ENCODE measurements at places on chromosomes 2 and 18.

GRCh38 chr2:172472446-172473033 is 45.2 kb downstream of the ITGA6 start:
- no peak for DNase-seq

GRCh38 chr2:61645911-61646310 is 107.8 kb upstream of the XPO1 start:
- DNase-seq = no peak

GRCh38 chr18:73733376-73733775 is 414.3 kb downstream of the FBXO15 start:
- DNase-seq = no peak

- DNase-seq = no peak
Measured at GRCh38 chr2:73203055-73203681, 794 bp downstream of the NOTO start.

- no peak for DNase-seq
Measured at GRCh38 chr18:36568487-36568886, 260.3 kb downstream of the TPGS2 start.

DNA sequence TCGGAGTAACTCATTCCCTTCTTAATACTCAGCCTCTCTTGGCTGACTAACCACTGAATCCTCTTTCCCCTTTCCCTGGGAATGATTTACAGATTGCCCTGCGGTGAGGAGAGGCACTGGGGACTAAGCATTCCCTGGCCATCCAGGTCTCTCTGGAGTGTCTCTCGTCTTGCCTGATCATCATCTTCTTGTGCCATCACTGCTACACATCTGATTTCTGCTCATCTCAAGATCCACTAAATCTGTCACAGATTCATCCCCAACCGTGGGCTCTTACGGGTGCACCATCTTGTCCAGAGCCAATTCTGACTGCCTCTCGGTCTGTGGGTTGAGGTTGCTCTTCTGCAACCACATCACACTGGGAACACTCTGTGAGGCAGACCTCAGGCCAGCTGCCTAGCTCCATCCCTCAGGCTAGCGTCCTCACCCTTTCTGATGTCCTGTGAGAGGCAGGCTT is 12.0 kb downstream of the SFTPB start:
- DNase-seq = no peak

DNA sequence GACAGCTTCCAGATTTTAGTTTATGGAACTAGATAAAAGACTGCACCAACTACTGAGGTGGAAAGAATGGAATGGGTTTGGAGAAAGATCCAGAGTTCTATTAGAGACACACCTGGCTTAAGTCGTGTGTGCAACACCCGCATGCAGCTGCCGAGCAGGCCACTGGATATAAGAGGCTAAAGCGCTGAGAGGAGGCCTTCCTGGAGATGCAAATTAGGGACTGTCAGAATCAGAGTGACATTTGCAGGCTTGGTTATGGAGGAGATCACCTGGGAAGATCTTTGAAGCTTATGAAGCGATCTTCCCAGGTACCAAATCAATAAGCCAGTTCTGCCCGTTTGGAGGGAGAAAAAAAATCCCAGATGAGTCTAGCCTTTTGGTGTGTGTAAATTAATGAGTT is 30.4 kb upstream of the KLHL29 start:
- DNase-seq = no peak

DNA sequence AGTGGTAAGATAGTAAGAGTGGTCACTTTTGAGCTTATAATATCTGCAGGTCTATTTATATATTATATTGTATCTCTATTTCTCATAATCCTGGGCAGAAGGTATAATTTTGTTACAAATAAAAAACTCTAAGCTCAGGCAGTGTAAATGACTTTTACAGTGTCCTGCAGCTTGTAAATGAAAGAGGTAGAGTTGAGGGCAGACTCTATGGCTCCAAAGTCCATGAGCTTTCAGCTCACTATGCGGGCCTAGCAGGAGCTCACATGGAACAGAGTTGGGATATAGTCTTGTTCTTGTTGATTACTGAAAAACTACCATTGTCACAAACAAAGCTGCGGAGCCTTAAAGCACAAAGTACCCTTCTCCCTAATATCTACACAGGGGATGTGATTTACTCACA is 361.4 kb downstream of the LNPK start:
- DNase-seq = no peak

GRCh38 chr2:165681841-165682240 is 112.2 kb downstream of the GALNT3 start:
- no peak for DNase-seq

- DNase-seq = no peak
Measured at GRCh38 chr18:74142252-74142651, 5.4 kb downstream of the FBXO15 start.

DNA sequence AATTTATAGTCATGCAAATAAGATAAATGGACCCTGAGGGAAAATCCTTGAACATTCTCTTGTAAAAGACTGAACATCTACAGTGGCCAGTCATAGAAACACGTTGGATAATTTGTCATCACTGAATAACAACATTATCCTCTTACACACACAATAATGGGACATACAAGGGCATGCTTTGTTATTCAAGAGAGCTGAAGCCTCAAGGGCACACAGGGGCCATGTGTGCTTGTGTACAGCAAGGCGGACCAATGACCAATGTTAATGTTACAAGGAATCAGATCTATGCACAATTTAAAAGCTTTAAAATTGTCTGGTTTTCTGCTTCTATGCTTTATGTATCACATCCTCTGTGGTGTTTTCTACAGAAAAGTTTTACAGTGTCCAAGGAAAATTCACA is 23.7 kb downstream of the COL6A3 start:
- DNase-seq = no peak

GRCh38 chr18:51398104-51398503 is 200.6 kb upstream of the MEX3C start:
- DNase-seq = no peak

- DNase-seq = no peak
Measured at GRCh38 chr2:19759880-19760279, 141.9 kb downstream of the TTC32 start.

DNA sequence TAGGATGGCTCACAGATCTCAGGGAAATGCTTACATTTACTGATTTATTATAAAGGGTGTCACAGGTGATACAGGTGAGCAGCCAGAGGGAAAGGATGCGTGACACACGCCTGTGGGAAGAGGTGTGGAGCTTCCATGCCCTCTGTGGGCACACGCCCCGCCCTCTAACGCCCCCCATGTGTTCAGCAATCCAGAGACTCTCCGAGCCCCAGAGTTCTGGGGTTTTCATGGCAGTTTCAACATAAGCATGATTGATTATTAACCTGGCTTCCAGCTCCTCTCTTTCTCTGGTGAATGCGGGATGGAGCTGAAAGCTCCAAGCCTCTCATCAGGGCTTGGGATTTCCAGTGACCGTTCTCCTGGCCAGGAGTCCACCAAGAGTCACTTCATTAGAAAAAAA is 34.3 kb upstream of the ODC1 start:
- DNase-seq = no peak

DNA sequence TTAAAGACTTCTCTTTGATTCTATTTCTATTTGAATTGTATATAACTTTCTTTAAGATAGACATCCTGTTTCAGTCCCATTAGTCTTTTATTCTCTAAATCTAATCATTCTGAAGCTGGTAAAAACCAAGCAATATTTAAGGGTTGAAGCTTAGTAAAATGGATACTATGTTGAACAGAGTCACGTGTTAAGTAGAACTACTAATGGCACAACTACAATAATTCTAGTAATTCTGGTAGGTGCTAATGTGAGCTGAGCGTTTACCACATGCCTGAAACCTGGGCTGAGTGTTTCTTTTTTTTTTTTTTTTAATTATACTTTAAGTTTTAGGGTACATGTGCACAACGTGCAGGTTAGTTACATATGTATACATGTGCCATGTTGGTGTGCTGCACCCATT is 8.9 kb upstream of the AFF3 start:
- DNase-seq = no peak

- no peak for DNase-seq
Measured at GRCh38 chr2:26429779-26430578, 28.3 kb downstream of the DRC1 start.

- no peak for DNase-seq
Measured at GRCh38 chr18:43563780-43564179, 286.5 kb upstream of the SYT4 start.

GRCh38 chr2:212345966-212346365 is 192.6 kb downstream of the ERBB4 start:
- no peak for DNase-seq

DNA sequence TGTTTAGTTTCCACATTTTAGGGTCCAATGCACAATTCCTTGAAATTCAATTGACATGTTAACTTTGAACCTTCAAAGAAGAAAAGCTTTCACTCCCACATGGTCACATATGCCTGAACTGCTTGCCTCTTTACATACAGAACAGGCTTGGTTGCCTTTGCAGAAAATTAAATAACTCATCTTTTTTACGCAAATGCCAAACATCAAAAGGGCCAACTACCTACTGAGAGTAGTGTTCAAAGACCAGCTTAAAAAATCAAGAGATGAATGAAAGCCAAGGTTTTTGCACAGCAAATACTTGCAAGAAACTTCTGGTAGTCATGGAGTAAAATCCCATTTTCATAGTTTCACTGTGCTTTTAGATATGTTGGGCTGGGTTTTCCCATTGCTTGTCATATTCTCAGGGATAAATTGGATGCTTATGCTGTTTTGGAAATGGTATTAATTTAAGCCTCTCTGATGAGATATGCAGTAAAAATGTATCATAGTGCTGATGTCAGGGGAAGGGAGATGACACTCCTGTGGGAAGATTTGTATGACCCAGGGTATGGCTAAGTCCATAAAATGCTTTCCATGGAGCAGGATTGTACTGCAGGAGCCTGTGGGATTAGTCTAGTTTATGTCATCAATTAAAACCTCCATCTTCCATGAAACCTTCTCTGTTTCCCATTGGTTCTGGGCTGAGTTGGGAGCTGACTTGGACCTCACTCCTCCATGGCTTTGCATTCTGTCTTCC is 60.6 kb upstream of the DARS1 start:
- DNase-seq = no peak

GRCh38 chr2:216412022-216412999 is at the start of gene SMARCAL1:
TSS of gene SMARCAL1 (plus strand) at chr2:216412484. CDS start at chr2:216414705, 2,221 bp downstream.
- peak; percentile 95 for DNase-seq

- no peak for DNase-seq
Measured at GRCh38 chr18:63970809-63971205, 926 bp downstream of the SERPINB8 start.

- DNase-seq = no peak
Measured at GRCh38 chr2:236403811-236404210, 139.6 kb upstream of the ASB18 start.

- DNase-seq = no peak
Measured at GRCh38 chr2:59027320-59027719, 786.2 kb upstream of the FANCL start.

GRCh38 chr2:26901326-26902183 is 53.6 kb downstream of the DPYSL5 start:
- DNase-seq = no peak

DNA sequence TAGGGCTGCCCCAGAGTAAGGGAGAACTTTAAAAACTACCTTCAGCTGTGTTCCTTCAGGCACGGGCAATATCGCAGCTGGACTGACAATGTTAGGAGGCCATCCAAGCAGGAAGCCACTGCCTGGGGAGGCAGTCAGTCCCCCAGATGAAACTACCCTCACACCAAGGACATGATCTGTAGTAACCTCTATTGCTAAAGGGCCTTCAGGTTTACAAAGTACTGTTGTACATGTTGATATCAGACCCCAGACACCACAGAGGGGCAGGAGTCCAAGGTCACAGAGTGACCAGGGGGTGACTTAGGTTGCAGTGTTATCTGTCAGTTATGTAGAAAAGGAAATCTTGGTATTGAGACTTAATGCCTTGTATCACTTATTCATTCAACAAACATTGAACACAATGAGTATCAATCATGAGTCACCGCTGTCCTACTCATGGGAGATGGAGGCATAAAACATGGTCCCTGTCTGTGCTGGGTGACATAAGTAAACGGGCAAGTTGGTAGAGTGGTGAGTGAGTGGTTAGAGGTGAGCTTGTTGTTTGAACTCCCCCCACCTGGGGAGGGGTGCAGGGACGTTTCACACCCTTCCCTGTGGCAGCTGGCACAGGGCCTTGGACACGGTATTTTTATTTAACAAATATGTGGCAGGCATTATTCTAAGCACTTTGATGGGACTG is 7.1 kb downstream of the CABLES1 start:
- no peak for DNase-seq

Data from NK-92 treated with Interleukin-12 subunit alpha and Interleukin-12 subunit beta, amount 100 ng/mL, for 24 hours (cell line).